T-helper 22 cell (primary cell): ENCODE measurements at places on chromosomes 2 and 18.

DNA sequence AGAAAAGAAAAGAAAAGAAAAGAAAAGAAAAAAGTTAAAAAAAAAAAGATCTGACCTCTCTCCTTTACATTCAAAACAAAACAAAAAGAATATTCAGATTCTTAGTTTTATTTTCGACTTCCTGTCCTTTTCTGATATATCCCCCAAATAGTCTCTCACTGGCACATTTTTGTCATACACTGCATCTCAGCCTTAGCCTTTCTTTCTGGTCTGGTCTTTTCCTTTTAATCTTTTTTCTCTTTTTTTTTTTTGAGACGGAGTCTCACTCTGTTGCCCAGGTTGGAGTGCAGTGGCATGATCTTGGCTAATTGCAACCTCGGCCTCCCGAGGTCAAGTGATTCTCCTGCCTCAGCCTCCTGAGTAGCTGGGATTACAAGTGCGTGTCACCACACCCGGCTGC lies 1.6 kb upstream of the RIOK3 start:
- no peak for DNase-seq

DNA sequence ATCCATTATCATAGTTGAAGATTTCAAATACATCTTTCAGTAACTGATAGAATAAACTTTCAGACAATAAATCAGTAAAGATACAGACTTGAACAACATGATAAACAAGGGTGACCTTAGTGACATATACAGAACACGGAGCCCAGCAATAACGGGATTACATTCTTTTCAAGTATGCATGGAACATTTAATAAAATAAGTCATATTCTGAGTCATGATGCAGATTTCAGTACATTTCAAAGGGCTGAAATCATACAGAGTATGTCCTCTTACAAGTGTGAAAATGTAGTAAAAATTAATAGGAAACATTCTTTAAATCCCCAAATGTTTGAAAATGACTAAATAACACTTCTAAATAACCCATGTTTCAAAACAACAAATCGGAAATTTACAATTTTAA lies 17.2 kb upstream of the KLHL29 start:
- DNase-seq, result no peak

DNA sequence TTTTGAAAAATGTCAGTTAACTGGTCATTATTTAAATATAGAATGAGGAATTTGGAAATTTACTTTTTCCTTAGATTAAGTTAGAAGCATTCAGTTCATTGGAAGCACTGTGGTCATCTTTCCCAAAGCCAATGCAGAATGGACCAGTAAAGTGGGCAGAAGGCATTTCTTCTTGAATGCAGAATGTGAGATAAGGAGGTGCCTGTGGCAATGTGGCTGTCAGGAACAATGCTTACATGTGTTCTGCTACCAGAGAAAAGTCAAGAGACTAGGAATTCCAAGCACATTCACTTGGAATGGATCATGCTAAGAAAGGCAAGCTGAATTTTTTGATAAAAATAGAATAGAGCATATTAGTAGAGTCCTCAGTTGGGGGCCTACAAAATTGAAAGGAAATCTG lies 295.0 kb upstream of the KCNH7 start:
- DNase-seq, result no peak

DNA sequence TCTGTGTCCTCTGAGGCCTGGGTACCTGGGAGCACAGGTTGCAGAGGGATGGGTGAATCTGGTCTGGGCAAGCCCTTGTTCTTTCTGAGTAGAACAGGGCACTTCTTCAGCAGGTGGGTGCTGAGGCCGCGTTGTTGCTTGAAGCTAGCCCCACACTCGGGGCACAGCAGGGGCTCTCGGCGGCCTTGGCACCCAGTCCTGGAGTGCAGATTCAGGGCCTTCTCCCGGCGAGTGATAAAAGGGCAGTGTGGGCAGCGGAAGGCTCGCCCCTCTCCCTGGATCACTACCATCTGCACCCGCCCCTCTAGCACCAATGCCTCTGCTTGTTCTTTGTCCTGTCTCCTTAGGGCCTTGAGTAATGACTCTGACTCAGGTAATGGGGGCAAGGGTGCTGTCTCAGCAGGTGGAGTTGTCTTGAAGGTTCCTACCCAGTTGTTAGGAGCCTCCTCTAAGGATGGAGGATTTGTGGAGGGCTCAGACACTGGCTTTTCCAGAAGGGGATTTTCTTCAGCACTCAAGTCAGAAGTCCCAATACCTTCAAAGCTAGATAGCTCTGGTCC lies 15.6 kb downstream of the ZNF142 start:
- DNase-seq, result no peak

GRCh38 chr2:149989447-149990063 lies 402.0 kb upstream of the MMADHC start:
- no peak for DNase-seq

GRCh38 chr2:7281231-7282201 lies 364.3 kb downstream of the RNF144A start:
- no peak for DNase-seq

DNA sequence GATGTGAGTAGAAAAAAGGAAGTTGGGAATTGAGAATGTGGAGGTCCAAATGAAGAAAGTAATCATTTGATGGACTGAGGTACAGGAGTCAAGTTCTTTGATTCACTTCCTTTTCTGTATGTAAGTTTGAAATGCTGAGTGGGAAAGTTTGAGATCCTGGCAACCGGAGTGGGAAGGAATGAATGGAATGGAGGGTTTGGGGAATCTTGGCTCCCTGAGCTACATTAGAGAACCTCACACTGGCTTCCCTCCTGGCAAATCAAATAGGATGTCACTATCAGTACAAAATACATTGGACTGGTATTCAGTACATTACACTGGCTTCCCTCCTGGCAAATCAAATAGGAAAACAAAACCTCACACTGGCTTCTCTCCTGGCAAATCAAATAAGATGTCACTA lies 9.8 kb upstream of the RNF138 start:
- DNase-seq, result no peak

- DNase-seq, result no peak
Observed at GRCh38 chr2:67311536-67311935, 85.6 kb upstream of the ETAA1 start.

- no peak for DNase-seq
Observed at GRCh38 chr18:9712611-9713010, 4.5 kb downstream of the RAB31 start.

- DNase-seq, result no peak
Observed at GRCh38 chr2:47208852-47209606, 53.9 kb upstream of the STPG4 start.
